ENCODE measurements at places on chromosomes 2 and 18.

- no peak for DNase-seq
These were observed 27.1 kb downstream of the COL5A2 start for GRCh38 chr2:189152483-189152882.

- no peak for DNase-seq
These were observed 176.0 kb downstream of the ACKR3 start for GRCh38 chr2:236745420-236746210.

DNA sequence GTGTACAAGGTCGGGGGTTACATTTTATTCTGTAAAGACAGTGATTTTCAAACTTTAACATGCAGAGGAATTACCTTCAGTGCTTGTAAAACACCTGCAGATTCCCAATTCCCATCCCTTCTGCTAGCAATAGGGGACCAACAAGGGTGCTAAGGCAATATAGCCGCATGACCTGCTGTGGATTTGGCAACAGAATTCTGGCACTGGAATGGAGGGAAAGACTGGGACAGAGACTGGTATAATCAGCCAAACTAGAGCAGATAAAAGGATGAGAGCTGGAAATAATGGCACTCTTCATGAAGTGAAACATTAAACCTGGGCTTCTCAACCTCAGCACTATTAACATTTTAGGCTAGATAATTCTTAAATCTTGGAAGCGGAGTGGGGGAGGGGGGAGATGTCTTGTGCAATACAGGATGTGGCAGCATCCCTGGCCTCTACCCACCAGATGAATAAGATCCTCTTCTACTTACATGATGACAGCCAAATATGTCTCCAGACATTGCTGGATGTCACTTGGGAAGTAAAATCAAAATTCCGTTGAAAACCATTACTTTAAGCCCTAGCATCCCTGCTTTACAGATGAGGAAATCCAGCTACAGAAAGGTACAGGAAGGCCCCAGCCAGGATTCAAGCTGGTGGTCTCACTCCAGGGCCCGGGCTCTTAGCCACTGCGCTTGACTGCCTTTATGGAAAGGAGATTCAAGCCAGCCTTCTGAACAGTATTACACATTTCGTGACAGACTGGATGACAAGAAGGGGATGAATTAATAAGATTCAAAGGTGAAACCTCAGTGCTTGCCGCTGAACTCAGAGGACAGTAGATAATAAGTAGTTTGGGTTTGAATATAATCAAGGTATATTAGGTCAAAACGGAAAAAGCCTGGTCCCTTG is 1.7 kb downstream of the EVA1A start:
- DNase-seq = no peak

DNA sequence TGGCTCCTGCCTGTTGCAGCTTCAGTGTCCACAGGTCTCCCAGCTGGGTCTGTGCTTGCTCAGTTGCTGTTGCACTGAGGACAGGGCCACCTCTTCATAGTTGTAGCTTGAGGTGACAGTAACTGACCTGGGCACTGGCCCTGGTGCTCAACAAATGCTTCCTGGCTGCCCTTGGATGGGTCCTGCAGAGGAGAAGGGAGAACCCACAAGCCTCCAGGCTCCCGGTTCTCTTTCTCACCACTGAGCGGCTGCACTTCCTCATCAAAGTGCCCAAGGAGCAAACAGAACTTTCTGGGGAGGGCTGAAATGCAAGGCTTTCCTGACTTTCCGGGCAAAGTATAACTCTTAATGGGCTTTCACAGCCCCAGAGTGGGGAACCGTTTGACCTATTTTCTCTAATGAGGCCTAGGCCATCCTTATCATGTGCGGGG is 38.7 kb downstream of the LCT start:
- no peak for DNase-seq

DNA sequence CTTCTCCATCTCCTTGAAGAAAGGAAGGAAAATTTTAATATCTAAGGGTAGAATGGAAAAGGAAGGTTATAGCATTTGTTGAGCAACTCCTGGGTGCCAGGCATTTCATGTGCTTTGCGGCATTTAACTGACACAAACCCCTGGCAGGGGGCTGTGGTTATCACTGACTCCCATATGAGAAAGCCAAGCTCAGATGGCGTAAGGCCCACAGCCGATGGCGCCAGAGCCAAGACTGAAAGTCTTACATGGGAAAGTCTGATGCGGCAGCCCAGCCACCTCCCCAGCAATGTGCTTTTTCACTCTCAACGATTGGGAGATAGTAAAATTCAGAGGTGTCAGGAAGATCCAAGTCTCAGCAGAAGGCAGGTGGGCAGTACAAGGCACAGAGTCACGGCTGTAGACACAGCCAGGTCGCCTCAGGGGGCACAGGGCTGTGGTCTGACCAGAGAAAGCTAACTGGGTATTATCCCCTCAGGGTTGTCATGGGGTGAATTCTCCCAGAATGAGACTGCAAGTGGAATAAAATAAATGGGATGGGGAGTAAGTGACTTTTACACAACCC is 324.2 kb upstream of the NCKAP5 start:
- DNase-seq = no peak

DNA sequence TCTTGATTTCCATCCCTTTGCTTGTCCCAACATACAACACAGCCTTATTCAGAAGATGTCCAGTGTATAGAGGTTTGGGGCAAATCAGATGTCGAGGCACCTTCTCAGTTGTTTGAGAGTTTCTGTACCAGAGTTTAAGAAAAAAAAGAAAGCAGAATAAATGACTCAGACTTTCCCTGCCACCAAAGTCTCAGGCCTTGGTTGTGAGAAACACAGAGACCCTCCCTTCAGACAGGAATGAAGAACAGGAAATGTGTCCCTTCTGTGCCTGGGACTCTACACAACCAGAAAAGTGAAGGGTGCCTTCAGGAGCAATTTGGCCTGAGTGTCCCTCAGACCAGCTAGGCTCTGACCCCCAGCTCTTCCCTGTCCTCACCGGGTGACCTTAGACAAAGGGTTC is 37.3 kb upstream of the REL start:
- DNase-seq = no peak

All from stimulated activated CD4-positive, alpha-beta T cell treated with anti-CD3 and anti-CD28 coated beads, Interleukin-4, amount 100 ng/mL, for 4 hours (primary cell).